ENCODE measurements at places on chromosomes 4 and X. TPM values are rescaled to one million over a fixed set of nuclear protein-coding genes. Genes with fewer than 3 reads are reported as not detected.

Gene PAGE1
- not detected for total RNA-seq

Gene IRS4
- total RNA-seq: not detected

Gene CORIN
- total RNA-seq: 0.88 TPM

Gene DKK2
- total RNA-seq: not detected

Gene C1QTNF7
- 0.52 TPM for total RNA-seq

Gene XAGE1A
- total RNA-seq: not detected

Gene ATXN3L
- not detected for total RNA-seq

Gene ZNF827
- total RNA-seq: 4.9 TPM

Gene AADAT
- total RNA-seq: 2.9 TPM

Gene PCDH7
- 13.6 TPM for total RNA-seq

Gene TMPRSS11A
- 62.3 TPM for total RNA-seq

Gene TASL
- 0.16 TPM for total RNA-seq

Gene RAB40A
- total RNA-seq: 0.16 TPM

Gene HTN3
- not detected for total RNA-seq

Gene CFAP97
- 23.7 TPM for total RNA-seq

Gene RHOH
- 1.2 TPM for total RNA-seq

Gene SORCS2
- 5.0 TPM for total RNA-seq

Gene MID1IP1
- total RNA-seq: 47.6 TPM

Gene KDR
- 4.2 TPM for total RNA-seq

Gene DCLK2
- 0.40 TPM for total RNA-seq

Gene CCKAR
- total RNA-seq: not detected

Gene SPANXA2
- not detected for total RNA-seq

Gene MAGIX
- total RNA-seq: 4.7 TPM

Gene ACE2
- 2.2 TPM for total RNA-seq

Gene AKAP4
- not detected for total RNA-seq

Gene BMP2K
- total RNA-seq: 42.4 TPM

Gene CXorf51A
- total RNA-seq: not detected

Gene SPANXB1
- total RNA-seq: not detected

Gene RNF150
- 1.6 TPM for total RNA-seq

Gene BMX
- 1.0 TPM for total RNA-seq

Gene SPIN2A
- total RNA-seq: not detected

Gene NXF2
- total RNA-seq: not detected

Gene RTL9
- total RNA-seq: not detected

Gene PDGFC
- 4.4 TPM for total RNA-seq

Gene UGT2B11
- not detected for total RNA-seq

Gene REELD1
- total RNA-seq: not detected

Gene F9
- not detected for total RNA-seq

Gene GLRB
- total RNA-seq: not detected

Gene TMPRSS11D
- 196 TPM for total RNA-seq

Gene ADH1C
- 0.64 TPM for total RNA-seq

Gene NAA10
- total RNA-seq: 73.6 TPM

Gene BCORL1
- 2.6 TPM for total RNA-seq
